ENCODE measurements at places on chromosomes 7 and 10.

DNA sequence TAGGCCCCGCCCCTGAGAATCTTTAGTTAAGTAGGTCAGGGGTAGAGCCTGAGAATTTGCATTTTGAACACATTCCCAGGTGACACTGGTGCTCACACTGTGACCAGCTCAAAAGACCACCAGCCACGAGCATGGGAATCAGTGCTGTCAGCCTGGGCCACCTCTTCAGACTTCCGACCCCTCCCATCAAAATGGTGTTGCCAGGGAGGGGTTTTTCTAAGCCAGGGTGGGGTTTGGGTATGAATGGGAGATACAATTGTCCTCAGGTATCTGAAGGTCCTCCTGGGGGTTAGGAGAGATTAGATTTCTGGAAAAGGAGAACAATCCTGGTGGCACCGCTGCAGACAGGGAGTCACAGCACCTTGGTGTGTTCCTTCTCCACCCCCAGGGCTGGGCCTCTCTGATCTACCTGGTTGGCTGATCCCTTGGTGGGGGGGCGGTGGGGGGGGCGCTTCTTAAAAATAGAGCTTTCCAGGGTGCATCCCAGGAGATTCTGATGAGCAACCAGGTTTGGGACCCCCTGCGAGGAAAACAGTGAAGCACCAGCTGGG lies 111.5 kb upstream of the ANLN start:
- H3K36me3 ChIP-seq, result no peaks in the 10 kb centered on the region
- no peak overlapping the region for H3K4me3 ChIP-seq
- peak; percentile 63 for DNase-seq
- H3K4me1 ChIP-seq, result no peaks in the 10 kb centered on the region

DNA sequence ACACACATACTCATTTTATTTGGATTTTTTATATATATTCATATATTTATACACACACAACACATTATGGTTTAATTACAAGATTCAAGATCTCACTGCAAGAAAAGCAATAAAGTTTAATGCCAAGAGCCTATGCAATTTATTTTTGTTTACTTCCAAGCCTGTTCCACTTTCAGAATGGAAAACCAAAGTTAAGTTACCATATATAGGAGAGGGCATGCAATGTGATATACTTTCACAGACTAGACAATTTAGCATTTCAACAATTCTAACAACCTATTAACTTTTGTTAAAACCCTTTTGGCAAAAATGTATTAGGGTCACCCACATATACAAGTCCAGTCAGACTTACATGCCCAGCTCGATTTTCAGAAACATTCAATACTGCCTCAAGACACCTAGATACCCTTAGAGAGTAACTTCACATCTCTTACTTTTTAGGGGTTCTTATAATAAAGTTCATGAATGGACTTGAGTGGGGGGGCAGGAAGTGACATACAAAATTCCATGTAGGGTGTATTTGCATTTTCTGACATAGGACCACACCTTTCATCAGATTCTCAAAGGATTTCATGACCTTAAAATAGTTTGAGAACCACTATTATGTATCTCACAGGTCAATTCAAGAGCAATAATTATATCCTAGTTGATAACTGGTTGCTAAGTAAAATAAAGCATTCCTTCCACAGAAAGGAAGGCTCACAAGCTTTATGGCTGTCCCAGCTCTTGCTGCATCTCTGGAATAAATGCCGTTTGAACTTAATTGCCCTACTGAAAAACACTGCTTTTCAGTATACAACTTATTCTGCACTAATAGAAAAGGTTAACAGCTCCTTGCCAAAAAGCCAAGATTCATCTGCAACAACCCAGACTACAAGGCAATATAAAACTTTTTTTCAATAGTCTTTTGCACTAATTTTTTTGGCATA lies 2.5 kb downstream of the P4HA1 start:
- H3K27ac ChIP-seq, result peak overlapping the region; percentile 90
- no peaks in the 10 kb centered on the region for H3K27me3 ChIP-seq
- H3K36me3 ChIP-seq, result no peaks in the 10 kb centered on the region
- H3K4me3 ChIP-seq, result no peak overlapping the region
- peaks cover 18% of the 10 kb centered on the region for H3K4me1 ChIP-seq
- DNase-seq, result no peak

DNA sequence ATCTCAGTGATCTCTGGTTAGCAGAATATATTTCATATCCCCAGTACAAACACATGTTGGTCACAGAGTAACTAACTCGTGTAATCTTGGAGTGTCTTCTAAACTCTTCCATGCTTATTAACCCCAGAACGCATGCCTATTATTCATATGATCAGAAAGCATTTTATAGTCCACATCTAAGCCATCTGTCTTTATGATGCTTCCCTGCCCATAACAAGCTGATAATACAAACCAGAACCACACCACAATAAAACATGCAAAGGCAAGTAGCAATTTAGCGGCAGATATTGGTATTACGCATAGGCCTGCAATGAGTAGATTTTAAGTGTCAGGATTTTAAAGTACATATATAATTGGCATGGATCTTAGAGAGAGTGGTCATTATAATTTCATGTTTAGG lies 120.0 kb upstream of the PRKCQ start:
- no peaks in the 10 kb centered on the region for H3K36me3 ChIP-seq
- no peaks in the 10 kb centered on the region for H3K4me1 ChIP-seq
- no peaks in the 10 kb centered on the region for H3K27me3 ChIP-seq
- DNase-seq, result no peak

DNA sequence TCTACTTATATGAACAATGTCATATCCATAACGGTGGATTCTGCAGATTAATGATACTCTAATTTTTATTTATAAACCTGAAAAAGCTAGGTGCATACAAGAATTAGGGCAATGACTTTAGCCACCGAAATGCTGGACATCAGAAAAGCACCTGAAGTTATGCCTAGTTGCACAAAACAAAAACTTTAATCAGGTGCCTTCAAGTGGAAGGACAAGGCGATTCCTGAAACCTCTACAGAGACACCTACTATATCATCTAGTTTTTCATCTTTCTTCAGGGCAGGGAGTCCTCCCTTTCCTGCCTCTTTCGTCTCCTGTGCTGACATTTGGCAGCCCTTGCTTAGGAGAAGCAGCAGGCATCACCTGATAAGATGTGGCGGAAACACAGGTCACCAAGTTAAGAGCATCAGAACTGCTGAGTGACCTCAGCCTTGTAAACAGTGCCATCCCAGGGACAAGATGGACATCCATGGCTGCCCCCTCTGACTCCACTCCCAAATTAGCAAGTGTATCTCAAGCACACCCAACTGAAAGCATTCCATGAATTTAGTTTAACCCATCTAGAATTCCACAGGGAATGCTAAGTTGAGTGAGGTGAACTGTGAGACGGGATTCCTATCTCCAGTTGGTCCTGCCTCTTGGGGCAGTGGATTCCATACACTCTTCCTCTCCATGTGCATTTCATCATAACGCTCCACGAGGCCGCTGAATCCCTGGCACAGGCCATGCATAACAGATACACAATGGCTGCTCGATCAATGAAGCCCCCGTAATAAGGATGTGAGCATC lies 5.8 kb downstream of the ITPRIP start:
- no peaks in the 10 kb centered on the region for H3K27me3 ChIP-seq
- H3K27ac ChIP-seq, result peak overlapping the region; percentile 99
- no peaks in the 10 kb centered on the region for H3K36me3 ChIP-seq
- peaks cover 100% of the 10 kb centered on the region for H3K4me1 ChIP-seq
- H3K4me3 ChIP-seq, result no peak overlapping the region

DNA sequence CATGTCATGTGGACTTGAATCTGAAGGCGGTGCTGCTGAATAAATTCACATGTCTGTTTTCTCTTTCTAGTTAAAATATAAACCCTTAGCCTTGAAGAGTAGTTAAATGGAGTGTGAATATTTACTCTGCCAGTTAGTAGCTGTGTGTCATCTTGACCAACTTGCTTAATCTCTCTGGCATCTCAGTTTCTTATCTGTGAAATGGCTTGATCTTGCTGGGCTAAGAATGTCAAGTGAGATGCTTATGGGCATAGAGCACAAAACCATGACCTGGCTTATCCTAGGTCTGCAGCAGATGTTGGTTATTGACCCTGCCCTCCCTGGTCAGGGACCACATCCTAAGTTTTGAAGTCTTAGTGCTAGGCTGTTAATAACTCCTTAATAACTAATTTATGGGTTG lies 16.6 kb downstream of the ARID5B start:
- H3K36me3 ChIP-seq, result no peaks in the 10 kb centered on the region
- no peak overlapping the region for H3K27ac ChIP-seq
- H3K4me1 ChIP-seq, result peaks cover 13% of the 10 kb centered on the region
